ENCODE measurements at places on chromosomes 11 and 22. TPM values are rescaled to one million over a fixed set of nuclear protein-coding genes. Genes with fewer than 3 reads are reported as not detected.

MPPED2 gene
- total RNA-seq: not detected

ISX gene
- total RNA-seq: not detected

SLC22A6 gene
- total RNA-seq: not detected

APOL5 gene
- not detected for total RNA-seq

PATE4 gene
- not detected for total RNA-seq

OR8A1 gene
- total RNA-seq: not detected
